ENCODE measurements at places on chromosomes 5 and 9. TPM values are rescaled to one million over a fixed set of nuclear protein-coding genes. Genes with fewer than 3 reads are reported as not detected.

Gene NIM1K
- total RNA-seq, result 3.5 TPM

Gene PRRX2
- 0.87 TPM for total RNA-seq

Gene HSPB3
- not detected for total RNA-seq

Gene MARCHF3
- total RNA-seq, result 11.9 TPM

Gene ACOT12
- not detected for total RNA-seq

Gene SAXO1
- 4.7 TPM for total RNA-seq

Gene CCDC152
- not detected for total RNA-seq

DNA sequence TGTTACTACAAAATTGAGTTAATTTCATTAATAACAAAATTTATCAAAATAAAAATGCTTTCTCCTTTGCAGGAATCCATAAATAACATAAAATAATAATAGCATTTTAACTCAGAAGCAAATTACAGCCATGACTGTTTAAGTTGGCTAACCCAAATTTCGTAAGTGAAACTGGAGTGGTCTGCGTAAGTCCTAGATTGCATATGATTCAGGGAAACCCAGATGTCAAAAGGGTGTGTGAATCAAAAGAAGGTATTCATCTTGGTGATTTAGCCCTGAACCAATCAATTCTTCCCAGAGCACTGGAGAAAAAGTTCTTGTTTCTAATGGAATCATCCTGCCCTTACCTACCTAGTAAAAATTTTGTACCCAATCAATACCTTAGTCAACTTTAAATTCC, 547.6 kb downstream of the RAB3C start:
- peaks cover 16% of the 10 kb centered on the region for H3K4me1 ChIP-seq
- H3K4me3 ChIP-seq, result no peak overlapping the region
- no peak for DNase-seq
- H3K27me3 ChIP-seq, result no peaks in the 10 kb centered on the region

- no peaks in the 10 kb centered on the region for H3K27me3 ChIP-seq
- H3K27ac ChIP-seq, result no peak overlapping the region
- H3K4me3 ChIP-seq, result no peak overlapping the region
- no peaks in the 10 kb centered on the region for H3K36me3 ChIP-seq
- DNase-seq, result no peak
These were observed 62.2 kb upstream of the ST8SIA4 start for GRCh38 chr5:100965291-100965690.

- H3K4me3 ChIP-seq, result no peak overlapping the region
- no peak for DNase-seq
These were observed 79.8 kb upstream of the MELK start for GRCh38 chr9:36492865-36493264.

DNA sequence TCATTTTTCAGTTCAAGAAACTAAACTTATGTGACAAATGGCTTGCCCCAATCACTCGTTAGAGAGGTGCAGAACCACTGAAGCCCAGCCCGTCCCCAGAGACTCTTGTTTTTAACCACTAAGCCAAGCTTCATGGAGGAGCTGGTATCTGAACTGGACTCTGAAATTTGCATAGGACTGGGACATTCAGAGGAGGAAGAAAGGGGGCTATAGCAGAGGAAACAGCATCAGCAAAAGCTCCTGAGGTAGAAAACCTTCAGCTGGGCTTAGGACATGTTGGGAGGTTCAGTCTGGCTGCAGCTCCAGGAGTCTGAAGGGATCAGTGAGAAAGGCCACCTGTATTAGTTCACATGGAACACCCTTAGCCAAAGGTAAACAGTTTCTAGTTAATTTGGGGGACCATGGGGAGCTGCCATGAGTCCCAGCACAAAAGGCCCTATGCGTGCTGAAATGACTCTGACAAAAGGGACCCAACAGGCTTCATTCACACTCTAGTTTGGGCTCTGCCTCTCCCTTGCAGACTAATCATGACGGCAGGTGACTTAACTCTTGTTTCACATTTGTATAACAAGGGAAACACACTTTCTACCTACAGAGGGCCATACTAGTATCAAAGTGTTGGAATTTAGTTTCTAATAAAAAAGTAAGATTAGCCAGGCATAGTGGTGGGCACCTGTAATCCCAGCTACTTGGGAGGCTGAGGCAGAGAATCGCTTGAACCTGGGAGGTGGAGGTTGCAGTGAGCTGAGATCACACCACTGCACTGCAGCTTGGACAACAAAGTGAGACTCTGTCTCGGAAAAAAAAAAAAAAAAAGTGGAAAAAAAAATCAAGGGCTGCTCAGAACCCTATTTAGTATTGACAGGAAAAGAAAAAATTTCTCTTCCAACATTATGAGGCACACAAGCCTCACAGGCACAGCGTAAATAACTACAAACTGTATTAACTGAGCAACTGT, 10.2 kb downstream of the FBXO10 start:
- H3K27ac ChIP-seq, result no peak overlapping the region
- H3K27me3 ChIP-seq, result no peaks in the 10 kb centered on the region
- DNase-seq, result no peak
- no peaks in the 10 kb centered on the region for H3K4me1 ChIP-seq
- H3K36me3 ChIP-seq, result peaks cover 4% of the 10 kb centered on the region
- H3K4me3 ChIP-seq, result no peak overlapping the region

GRCh38 chr9:105503881-105504280, 54.0 kb upstream of the FKTN start:
- no peaks in the 10 kb centered on the region for H3K36me3 ChIP-seq
- H3K27me3 ChIP-seq, result no peaks in the 10 kb centered on the region
- no peak for DNase-seq
- H3K4me3 ChIP-seq, result no peak overlapping the region
- H3K27ac ChIP-seq, result no peak overlapping the region
- H3K4me1 ChIP-seq, result no peaks in the 10 kb centered on the region

DNA sequence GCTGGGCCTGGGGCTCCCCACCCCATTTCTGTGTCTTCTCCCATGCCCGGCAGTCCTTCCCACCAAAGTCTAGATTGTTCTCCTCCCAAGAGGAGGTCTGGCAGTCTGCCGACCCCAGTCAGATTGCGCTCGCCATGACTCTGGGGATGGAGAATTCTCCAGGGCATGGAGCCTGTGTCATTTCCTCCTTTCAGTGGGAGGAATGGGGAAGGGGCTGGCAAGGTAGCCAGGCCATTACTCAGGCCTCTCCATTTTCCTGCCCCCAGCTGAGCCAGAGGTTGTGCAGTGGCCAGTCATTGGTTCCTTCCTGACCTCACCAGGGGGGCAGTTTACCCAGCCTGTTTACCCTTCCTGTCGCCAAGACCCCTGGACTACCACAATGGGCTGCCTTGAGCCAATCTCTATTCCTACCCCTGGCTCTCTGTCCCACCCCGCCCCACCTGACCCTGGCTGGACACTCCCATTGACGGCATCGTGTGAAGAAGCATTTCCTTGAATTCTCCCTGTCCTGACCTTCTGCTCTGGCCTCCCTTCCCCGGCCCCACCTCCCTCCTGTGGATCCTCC, 628 bp downstream of the SYNPO start:
- H3K4me1 ChIP-seq, result peaks cover 99% of the 10 kb centered on the region
- no peak overlapping the region for H3K4me3 ChIP-seq
- no peak for DNase-seq
- H3K27me3 ChIP-seq, result no peaks in the 10 kb centered on the region

DNA sequence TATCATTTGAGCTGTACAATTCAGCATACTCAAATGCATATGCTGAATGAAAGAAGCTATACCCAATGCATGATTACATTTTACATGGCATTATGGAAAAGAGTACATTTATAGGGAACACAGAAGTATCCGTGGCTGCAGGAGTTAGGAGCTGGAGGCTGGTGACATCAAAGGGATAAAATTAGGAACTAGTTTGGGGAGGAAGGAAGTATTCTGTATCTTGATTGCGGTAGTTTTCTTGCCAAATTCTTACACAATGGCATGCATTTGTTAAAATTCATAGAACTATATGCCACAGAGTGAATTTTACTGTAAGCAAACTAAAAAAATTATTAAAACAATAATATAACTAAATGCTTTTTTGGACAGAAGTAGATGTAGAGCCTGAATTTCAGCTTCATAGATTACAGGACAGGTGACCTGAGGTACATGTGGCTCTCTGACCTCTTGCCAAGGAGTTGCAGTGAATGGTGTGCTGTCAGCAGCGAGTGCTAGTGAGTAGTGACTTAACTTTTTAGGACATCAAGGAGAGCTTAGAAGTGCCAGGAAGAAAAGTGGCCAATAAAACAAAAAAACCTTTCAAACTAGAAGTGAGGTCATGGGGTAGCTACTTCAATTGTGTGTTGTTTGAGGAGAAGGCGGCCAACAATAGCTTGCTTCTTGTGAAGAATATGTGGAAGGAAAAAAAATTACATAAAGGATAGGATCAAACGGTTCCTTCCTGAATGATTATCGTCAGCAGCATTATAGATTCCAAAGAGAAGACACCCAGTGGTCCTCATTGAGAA, 514.9 kb upstream of the CLINT1 start:
- H3K27me3 ChIP-seq, result no peaks in the 10 kb centered on the region
- H3K36me3 ChIP-seq, result no peaks in the 10 kb centered on the region
- H3K27ac ChIP-seq, result no peak overlapping the region

DNA sequence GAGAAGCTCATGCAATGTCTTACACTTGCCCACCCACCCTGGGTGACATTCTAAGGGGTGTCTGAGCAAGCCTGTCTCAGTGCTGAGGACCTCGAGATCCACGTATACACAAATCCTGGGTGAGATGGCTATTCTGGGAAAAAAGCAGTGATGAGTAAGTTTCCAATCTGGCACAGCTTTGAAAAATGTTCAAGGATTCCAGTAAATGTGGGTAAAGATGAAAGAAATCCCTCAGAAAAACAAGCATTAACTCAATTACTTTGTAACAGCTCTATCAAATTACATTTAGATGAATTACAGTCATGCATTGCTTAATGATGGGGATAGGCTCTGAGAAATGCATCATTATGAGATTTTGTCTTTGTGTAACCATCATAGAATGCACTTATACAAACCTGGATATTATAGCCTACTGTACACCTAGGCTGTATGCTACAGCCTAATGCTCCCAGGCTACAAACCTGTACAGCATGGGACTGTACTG, 26.9 kb downstream of the GOLM1 start:
- H3K36me3 ChIP-seq, result peaks cover 11% of the 10 kb centered on the region
- H3K27ac ChIP-seq, result no peak overlapping the region
- no peak for DNase-seq
- H3K27me3 ChIP-seq, result no peaks in the 10 kb centered on the region

- H3K36me3 ChIP-seq, result no peaks in the 10 kb centered on the region
- DNase-seq, result no peak
- H3K27ac ChIP-seq, result no peak overlapping the region
These were observed 2.5 kb upstream of the WHRN start for GRCh38 chr9:114507726-114508125.

DNA sequence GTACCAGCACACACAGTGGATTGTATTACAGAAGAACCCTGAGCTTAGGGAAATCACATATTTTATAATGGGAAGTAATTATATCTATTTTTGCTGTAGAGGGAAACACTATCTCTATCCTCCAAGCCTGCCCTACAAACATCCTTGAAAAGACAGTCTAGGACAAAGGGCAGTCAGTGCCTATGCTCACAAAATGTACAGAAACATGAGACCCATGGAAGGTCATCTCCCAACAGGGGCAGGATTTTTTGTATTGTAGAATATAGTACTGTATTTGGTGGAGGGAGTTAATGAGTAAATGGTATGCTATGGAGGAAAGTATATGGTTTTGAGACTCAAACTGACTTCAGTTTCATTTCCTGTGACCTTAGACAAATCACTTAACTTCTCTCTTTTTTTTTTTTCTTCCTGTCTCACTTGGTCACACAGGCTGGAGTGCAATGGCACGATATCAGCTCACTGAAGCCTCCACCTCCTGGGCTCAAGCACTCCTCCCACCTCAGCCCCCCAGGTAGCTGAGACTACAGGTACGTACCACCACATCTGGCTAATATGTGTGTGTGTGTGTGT, 5.8 kb upstream of the RAB14 start:
- H3K27ac ChIP-seq, result no peak overlapping the region
- H3K4me1 ChIP-seq, result peaks cover under 1% of the 10 kb centered on the region
- DNase-seq, result no peak
- H3K4me3 ChIP-seq, result no peak overlapping the region

GRCh38 chr5:129120158-129120581, 25.6 kb downstream of the ISOC1 start:
- no peak for DNase-seq
- H3K36me3 ChIP-seq, result peaks cover 8% of the 10 kb centered on the region
- H3K27ac ChIP-seq, result no peak overlapping the region
- H3K4me3 ChIP-seq, result no peak overlapping the region

DNA sequence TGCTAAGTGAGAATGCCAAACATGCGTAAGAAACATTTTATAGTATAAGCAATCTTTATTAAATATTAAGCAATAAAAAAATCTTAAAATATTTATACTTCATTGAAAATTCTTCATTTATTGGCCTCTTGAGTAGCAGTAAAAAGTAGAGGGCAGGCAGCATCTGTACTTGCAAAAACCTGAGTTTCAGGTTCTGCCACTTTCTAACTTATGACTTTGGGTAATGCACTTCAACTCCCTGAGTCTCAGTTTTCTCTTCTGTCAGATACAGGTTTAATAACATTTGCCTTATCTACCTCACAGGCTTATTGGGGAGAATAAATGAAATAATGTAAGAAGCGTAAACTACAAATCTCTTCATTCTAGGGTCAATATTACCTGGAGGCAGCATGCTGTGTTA, 19.8 kb upstream of the MCTP1 start:
- no peak for DNase-seq
- no peak overlapping the region for H3K27ac ChIP-seq
- H3K4me1 ChIP-seq, result no peaks in the 10 kb centered on the region
- no peaks in the 10 kb centered on the region for H3K27me3 ChIP-seq

GRCh38 chr5:149951138-149951749, 6.7 kb upstream of the PDE6A start:
- no peaks in the 10 kb centered on the region for H3K36me3 ChIP-seq
- no peak overlapping the region for H3K27ac ChIP-seq
- no peaks in the 10 kb centered on the region for H3K4me1 ChIP-seq
- DNase-seq, result no peak
- no peaks in the 10 kb centered on the region for H3K27me3 ChIP-seq

GRCh38 chr5:123790226-123790625, 278.2 kb downstream of the CSNK1G3 start:
- H3K27ac ChIP-seq, result no peak overlapping the region
- no peaks in the 10 kb centered on the region for H3K27me3 ChIP-seq
- no peaks in the 10 kb centered on the region for H3K36me3 ChIP-seq
- no peaks in the 10 kb centered on the region for H3K4me1 ChIP-seq

DNA sequence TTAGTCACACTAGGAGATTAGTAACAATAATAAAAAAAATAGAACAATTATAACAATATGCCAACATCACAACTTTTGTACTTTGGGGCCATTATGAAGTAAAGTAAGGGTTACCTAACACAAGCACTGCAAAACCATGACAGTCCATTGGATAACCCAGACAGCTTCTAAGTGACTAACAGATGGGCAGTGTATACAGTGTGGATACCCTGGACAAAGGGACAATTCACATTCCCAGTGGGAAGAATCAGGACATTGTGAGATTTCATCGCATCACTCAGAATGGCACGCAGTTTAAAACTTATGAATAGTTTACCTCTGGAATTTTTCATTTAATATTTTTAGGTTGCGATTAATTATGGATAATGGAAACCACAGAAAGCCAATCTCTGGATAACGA, 45.6 kb upstream of the JADE2 start:
- no peaks in the 10 kb centered on the region for H3K4me1 ChIP-seq
- DNase-seq, result no peak
- H3K27me3 ChIP-seq, result no peaks in the 10 kb centered on the region
- no peaks in the 10 kb centered on the region for H3K36me3 ChIP-seq
- H3K27ac ChIP-seq, result no peak overlapping the region
- no peak overlapping the region for H3K4me3 ChIP-seq

Data from stomach (tissue), 19 donors.